Heart left ventricle (tissue), 16 donors: ENCODE measurements at places on chromosomes 6 and 20. TPM values are rescaled to one million over a fixed set of nuclear protein-coding genes. Genes with fewer than 3 reads are reported as not detected.

DNA sequence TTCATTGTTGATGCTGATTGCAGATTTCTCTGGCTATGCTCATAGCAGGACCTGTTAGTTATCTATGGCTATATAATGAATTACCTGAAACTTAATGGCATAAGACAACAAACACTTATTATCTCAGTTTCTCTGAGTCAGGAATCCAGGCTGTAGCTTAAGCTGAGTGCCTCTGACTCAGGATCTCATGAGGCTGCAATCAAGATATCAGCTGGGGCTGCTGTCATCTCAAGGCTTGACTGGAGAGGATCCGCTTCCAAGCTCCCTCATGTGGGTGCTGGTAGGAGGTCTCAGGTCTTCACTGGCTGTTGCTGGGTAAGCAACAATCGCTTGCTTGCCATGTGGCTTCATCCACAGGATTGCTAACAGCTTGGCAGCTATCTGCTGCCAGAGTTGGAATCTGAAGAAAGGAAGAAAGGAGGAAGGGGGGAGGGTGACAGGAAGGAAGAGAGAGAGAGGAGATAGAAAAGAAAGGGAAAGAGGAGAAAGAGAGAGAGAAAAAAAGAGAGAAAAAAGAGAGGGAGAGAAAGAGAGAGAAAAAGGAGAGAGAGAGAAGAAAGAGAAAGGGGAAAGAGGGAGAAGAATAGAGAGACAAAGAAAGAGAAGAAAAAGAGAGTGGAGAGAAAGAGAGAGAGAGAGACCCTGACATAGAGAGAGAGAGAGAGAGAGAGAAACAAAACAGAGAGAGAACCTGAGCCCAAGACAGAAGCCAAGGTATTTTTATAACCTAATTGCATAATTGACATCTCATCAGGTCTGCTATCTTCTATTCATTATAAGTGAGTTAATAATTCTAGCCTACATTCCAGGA lies 579.0 kb upstream of the BTBD3 start:
- no peak overlapping the region for H3K27ac ChIP-seq
- no peaks in the 10 kb centered on the region for H3K4me1 ChIP-seq
- no peaks in the 10 kb centered on the region for H3K27me3 ChIP-seq
- H3K4me3 ChIP-seq: no peak overlapping the region

DNA sequence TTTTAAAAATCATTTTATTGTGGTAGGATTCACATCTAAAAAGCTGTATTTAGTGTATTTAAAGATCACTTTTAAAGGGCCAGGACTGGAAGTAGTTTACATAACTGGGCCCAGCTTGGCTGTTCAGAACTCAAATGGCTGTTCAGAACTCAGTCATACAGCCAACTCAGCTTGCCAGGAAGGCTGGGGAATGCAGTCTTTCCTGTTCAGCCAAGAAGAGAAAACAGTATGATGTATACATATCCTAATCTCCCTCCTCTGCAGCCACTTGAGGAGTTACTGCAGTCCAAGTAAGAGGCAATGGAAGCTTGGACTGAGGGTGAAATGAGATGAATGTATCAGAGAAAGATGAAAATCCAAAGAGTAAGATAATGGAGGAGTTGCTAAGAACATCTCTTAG lies 24.6 kb downstream of the DSTN start:
- H3K4me1 ChIP-seq: peaks cover 51% of the 10 kb centered on the region
- no peak for DNase-seq
- no peak overlapping the region for H3K4me3 ChIP-seq
- peak overlapping the region; percentile 29 for H3K27ac ChIP-seq

DNA sequence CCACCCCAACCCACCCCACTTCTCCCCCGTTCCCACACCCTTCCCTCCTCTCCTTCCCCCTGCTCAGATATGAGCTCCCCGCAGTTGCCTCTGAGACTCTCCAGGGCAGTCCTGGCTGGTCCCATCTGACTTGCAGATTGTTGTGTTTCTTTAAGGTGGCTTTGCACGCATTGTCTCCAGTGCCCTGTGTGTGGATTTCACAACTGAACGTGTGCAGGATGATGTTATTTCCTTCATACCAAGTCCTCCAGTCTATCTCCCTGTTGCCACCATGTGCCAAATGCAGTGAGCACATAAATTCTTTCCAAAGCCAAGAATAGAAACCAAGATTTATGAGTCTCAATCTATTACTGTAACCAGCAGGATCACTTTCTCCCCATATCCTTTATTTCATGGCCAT lies 79.1 kb downstream of the TMEM242 start:
- H3K4me1 ChIP-seq: peaks cover 32% of the 10 kb centered on the region
- no peaks in the 10 kb centered on the region for H3K27me3 ChIP-seq
- no peaks in the 10 kb centered on the region for H3K36me3 ChIP-seq
- peak overlapping the region; percentile 60 for H3K27ac ChIP-seq
- H3K4me3 ChIP-seq: no peak overlapping the region
- DNase-seq: peak; percentile 38

DNA sequence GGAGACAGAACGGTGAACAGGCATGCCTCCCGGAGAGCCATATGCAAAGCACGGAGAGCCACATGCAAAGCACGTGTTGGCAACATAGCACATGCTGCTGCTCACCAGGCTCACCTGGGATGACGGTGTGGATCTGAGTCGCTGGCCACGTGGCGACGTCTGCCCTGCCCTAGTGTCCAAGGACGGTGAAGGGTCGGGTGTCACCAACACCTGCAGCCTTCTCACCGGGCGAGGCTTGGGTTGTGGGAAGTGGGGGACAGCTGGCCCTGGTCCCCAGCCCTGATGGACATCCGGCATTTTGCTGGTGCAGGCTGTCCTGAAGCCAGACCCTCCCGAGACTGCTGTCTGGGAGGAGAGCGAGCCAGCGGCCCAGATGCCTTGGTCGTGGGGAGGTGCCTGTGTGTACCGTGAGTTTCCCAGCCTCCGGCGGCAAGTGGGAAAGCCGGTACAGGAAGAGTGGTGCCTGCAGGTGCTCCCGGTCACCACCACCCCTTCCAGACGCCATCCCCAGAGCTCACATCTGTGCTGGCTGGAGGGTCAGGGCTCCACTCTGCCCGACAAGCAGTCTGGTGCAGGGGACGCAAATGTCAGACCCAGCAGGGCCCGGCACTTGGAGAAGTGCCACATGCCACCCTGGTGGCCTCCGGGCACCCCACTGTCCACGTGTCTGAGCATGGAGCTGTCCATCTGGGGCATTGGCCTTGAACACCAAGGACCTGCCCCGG lies 5.9 kb upstream of the ADRM1 start:
- peak; percentile 58 for DNase-seq
- peaks cover 11% of the 10 kb centered on the region for H3K36me3 ChIP-seq
- H3K27ac ChIP-seq: no peak overlapping the region
- H3K27me3 ChIP-seq: no peaks in the 10 kb centered on the region
- no peak overlapping the region for H3K4me3 ChIP-seq

The HLA-A gene
- 1,427 TPM for total RNA-seq

The MCCD1 gene
- total RNA-seq: not detected

The NEDD9 gene
- total RNA-seq: 46.5 TPM

The SLPI gene
- total RNA-seq: not detected

The TFAP2A gene
- total RNA-seq: 1.4 TPM
